ENCODE measurements at places on chromosomes 7 and 10.

DNA sequence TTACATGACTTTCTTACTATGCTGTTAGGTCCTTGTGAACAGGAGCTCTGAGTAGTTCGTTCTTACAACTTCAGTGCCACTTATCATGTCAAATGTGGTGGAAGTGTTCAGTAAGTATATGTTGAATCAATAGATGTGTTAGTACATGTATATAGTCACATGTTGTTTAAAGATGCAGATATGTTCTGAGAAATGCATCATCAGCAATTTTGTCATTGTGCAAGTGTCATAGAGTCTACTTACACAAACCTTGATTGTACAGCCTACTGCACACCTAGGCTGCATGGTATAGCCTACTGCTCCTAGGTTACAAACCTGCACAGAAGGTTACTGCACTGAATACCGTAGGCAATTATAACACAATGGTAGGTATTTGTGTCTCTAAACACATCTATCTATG is 174.8 kb downstream of the GPR37 start:
- no peak for DNase-seq

DNA sequence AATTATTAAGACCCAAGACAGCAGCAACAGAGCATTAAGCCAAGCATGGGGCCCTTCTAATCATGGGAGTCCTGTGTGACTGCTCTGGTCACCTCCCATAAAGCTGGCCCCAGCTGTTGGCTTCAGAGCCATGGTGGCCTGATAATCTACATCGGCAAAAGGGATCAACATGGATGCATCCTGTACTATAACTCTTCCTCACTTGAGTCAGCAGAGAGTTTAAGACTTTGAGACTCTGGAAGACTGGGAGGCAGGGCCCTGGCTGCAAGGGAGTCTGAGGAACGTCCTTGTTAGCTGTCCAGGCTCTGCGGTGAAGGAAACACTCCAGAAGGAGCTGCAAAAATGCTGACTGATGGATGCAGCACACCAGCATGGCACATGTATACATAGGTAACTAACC is 95.0 kb upstream of the KIAA1217 start:
- no peak for DNase-seq

- no peak for DNase-seq
Observed at GRCh38 chr10:36251068-36251467, 609.0 kb upstream of the FZD8 start.

DNA sequence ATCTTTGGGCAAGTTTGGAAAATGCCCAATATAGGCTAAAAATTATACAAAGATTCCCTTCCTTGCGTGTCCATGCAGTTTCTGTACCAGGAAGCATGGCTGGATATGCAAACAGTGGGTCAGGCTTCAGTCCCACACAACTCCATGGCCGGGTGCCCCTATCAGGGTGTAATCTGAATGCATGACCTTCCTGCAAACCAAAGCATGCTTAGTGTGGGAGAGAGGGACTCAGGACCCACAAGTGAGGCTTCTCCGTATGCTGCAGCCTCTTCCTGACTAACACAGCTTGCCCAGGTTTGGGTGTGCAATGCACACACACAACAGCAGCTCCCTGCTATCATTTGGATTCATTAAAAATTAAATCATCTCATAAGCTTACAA is 8.5 kb downstream of the AKR1B10 start:
- DNase-seq = no peak

DNA sequence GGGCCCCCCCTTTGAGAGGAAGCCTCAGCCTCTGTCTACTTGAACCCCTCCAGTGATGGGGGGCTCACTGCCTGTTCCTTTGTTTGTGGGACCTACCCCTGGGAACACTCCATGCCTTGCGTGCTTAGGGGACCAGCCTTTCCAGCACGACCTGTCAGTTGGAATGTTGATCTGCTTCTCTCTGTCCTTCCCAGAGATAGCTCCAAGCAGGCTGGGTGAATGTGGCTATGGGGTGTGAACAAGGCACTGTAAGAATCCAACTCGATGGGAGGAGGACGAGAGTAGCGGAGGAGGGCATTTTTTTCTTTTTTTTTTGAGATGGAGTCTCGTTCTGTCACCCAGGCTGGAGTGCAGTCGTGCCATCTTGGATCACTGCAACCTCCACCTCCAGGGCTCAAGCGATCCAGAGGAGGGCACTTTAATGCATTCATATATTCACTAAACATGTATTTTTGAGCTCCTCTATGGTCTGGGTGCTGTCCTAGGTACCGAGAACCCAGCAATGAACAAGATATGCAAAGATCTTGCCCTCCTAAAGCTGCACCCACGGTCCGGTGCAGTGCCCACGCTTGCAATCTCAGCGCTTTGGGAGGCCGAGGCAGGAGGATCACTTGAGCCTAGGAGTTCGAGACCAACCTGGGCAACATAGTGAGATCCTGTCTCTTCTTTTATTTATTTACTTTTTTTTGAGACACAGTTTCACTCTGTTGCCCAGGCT is 8.5 kb downstream of the CLIP2 start:
- DNase-seq = no peak

GRCh38 chr7:105712877-105713276 is 131.6 kb upstream of the EFCAB10 start:
- DNase-seq = no peak

- no peak for DNase-seq
Observed at GRCh38 chr10:128863823-128864405, 603.1 kb upstream of the MGMT start.

GRCh38 chr10:96017191-96017687 is 26.1 kb upstream of the CCNJ start:
- DNase-seq = peak; percentile 62

DNA sequence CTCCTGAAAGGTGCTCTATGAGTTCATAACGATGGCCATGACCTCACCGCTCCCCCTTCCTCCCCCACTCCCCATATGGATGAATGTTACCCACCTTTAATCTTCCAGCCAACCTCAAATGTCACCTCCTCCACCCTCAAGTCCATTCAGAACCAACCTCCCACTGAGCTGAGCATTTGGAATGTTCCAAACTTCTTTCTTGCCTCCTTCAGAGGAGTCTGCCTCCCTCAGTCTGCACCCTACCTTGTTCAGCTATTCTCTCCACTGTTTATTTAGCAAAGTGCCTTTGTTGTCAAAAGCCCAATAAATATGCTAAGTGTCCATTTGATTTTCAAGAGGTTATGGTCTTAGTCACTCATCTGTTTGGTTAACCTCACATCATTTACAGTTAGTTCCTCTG is 22.9 kb upstream of the MTPAP start:
- DNase-seq = no peak

GRCh38 chr10:18151356-18151890 is 11.2 kb downstream of the CACNB2 start:
- no peak for DNase-seq

GRCh38 chr7:96612034-96612433 is 97.6 kb downstream of the SEM1 start:
- no peak for DNase-seq

DNA sequence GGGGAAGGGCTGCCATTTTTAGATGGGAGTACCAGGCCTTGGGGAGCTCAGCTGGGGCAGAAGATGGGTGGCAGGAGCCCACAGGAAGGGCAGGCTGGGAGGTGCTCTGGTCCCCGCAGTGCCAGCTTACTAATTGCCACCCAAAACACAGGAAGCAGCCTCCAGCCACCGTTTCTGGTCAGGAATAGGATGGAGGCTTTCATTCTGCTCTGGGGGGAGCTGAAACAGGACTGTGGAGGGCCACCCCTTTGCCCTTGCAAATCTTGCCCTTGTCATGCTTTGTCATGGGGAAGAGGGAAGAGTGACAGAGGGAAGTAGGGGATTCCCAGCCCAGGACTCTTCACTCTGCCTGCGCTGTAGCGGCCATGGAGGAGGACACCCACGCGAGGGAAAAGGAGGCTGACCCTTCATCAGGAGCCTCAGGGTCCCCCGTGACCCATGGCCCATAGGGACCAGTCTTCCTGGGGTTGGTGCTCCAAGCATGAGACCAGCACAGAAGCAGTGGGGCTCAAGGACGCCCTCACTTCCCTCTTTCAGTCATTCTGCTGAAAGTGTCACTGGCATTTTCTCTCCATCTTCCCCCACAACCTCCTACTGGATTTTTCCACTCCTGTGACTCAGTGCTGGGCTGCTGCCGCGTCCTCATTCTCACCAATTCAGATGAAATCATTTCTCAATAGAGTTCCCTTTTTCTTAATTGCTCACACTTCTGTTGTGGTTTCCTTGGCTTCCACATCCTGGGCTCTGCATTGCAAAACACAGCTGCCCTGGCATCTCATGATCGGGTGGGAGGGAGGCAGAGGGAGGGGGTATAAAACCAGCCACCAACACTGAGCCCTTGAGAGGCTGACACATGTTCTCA is 61.9 kb downstream of the MKI67 start:
- peak; percentile 57 for DNase-seq

- no peak for DNase-seq
Observed at GRCh38 chr10:26839966-26840627, 20.7 kb downstream of the ABI1 start.

DNA sequence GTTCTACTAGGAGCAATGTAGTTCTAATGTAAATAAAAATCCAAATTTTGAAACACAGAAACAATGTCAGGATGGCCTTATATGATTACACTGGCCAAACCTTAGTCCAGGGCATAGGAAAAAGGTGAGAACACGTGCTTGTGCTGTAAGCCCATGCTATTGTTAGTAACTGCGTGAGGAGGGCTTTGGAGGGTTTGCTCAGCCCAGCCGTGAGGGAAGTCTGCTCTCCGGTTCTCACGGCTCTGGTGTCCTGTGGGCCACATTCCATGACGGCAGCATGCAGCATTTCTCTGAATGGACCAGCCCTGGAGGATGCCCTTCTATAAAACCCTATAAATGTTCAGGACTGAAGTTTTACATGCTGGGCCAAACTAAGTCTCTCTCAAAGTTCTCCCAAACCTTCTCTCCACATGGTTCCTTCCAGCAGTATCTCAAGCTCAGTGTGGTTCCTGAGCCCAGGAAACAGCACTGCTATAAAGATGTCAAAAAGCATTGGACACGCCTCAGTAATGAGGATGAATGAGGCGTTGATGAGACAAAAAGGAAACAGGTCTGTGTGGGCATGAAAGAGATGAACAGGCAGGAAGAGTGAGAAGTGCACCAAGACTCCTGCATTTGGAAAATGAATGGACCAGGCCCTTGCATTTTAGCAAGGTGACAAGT is 174.8 kb upstream of the CDCA7L start:
- DNase-seq = peak; percentile 16

DNA sequence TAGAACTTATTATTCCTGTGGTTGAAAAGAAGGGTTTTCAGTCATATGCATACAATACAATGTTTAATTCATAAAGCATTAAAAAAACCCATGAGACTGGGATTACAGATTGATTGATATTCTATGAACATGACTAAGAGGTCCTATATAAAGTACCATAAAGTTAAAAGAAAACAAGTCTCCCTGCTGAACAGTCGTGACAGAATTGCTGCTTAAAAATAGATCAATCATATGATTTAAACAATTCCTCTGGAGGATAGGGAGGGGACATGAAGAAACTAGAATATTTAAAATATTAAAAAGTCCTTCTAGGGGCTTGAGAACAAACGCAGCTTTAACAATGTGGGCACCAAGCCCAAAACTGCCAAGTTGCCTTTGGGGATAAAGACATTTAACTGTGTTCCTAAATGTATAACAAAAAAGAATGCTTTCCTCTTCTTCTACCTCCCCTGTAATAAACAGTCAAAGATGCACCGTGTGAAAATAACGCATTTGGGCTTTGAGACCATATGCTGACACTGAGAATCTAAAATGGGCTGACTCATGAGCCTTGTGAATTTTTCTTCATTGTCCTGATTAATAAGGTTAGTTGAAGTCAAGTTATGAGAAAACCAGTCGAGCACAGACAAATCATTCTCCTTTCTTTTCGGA is 25.8 kb downstream of the TWIST1 start:
- no peak for DNase-seq

GRCh38 chr7:28520074-28521015 is 108.0 kb downstream of the CREB5 start:
- no peak for DNase-seq

- DNase-seq = peak; percentile 95
Observed at GRCh38 chr10:19904202-19904661, 88.0 kb downstream of the PLXDC2 start.

GRCh38 chr7:138478499-138478908 is 18.4 kb downstream of the TRIM24 start:
- DNase-seq = no peak

DNA sequence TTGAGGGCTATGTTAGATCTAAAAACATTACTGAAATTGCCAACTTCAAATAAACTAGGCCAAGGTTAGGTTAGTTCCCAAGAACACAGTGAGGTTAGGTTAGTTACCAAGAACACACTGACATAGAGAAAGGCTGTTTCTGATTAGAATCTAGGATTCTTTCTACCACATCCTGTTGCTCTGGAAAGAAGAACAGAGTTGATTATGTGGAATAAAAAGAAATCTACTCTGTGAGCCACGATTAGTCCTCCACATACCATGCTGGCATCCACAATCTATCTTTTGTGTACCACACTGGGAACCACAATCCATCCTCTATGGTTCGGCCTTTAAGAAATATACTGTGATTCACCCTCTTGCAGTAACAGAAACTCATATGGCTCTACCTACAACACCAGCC is 91.4 kb downstream of the LRRTM3 start:
- DNase-seq = no peak

GRCh38 chr10:48731654-48732053 is 47.0 kb downstream of the WDFY4 start:
- DNase-seq = no peak

DNA sequence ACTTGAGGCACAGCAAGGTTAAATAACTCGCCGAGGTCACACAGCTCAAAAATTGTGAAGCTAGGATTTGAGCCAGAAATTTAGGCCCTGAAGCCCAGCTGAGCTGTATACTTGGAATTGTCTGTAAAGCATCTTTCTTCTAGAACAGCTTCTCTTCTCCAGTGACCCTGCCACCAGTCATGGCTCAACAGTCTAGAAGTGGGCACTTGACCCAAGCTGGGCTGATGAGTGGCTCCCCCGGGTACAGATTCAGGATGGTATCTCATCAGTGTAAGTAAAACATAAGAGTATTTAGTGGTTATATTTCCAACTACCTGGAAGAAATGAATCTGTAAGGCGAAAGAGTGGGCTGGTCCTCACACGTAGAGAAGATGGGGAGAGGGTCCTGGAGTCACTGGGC is 243.9 kb upstream of the GPR26 start:
- no peak for DNase-seq

- DNase-seq = peak; percentile 29
Observed at GRCh38 chr7:38451840-38452239, 178.4 kb upstream of the TARP start.

- peak; percentile 24 for DNase-seq
Observed at GRCh38 chr7:155947051-155947450, 134.8 kb upstream of the SHH start.

DNA sequence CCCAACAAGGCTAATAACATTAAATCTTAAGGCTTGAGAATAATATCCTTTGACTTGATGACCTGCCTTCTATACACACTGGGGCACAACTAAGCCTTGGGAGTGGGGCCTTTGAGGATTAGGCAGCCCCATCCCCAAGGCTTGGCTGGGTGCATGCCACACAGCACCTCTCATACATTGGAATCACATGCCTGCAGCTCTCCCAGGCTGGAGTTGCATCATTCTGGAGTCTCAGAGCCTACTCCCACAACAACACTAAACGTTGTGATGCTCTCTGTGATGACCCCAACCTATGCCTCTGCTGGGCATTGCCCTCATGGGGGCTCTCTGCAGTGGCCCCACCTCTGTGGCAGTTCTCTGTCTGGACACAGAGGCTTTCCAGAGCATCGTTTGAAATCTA is 31.9 kb upstream of the SGCE start:
- DNase-seq = no peak

All from brain microvascular endothelial cell (primary cell).